AG08396 (cell line): ENCODE measurements at places on chromosomes 11 and 22.
A peak's percentile ranks its signal among the peaks of the same experiment; 100 is the strongest.

DNA sequence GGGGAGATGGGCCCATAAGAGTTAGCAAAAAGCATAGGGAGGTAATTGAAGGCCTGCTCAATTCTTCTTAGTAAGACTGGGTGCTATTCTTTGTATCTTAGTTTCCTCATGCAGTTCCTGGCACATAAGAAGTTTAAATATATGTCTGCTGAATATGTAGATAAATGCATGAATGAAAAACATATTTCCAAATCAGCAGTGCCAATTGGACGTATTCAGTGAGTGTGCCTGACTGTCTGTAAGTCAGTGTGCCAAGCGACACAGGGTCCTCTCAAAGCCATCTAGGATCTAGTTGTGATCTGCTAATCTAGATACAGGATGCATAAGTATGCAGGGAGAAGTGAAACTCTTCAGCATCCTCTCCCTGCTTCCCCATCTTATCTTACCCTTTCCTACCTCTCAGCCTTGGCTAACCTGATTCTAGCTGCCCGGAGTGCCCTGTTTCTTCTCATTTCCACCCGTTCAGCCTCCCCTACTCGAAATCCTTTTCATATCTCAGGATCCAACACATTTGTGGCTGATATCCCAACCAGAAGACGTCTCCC lies 91.1 kb upstream of the SORL1-AS1 start:
- no peak for DNase-seq

GRCh38 chr11:469684-470560 lies 19.8 kb downstream of the PTDSS2 start:
- peak; percentile 94 for DNase-seq

GRCh38 chr11:128938156-128938885 lies 4.3 kb downstream of the TP53AIP1 start:
- DNase-seq: no peak

DNA sequence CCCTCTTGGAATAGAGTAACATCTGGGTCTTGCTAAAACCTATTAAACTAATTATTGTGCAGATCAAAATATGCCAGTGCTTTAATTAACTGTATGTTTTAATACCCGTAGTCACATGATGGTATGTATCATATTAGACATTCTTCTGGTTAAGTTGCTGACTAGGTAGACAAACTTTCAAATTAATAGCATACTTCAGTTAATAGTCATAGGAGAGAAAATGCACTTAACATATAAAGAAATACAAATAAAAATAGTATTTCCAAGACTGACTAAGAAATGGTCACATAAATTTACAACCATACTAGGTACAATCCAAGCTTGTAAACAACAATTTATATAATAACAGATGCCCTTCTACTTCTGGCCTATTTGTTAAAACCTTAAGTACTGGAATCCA lies 7.6 kb upstream of the EXPH5 start:
- peak; percentile 27 for DNase-seq

DNA sequence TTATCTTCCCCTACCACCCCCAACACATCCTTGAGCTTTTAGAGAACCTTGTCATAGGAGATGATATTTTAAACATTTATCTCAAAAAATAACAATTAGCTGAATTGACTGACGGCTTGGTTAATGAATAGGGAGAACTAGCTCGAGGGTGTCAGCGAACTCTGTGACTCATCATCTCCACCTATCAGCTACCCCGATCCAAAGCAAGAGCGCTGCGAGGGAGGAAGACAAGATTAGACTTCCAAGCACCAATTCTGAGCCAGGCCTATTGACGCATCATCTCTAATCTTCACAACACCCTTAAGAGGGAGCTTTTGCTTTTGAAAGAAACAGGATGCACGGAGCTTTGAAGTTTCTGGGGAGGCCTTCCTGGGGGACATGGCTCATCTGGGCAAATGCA lies 51.0 kb upstream of the GALNT18 start:
- DNase-seq: no peak

- no peak for DNase-seq
Measured at GRCh38 chr11:868394-868793, 25.7 kb downstream of the TSPAN4 start.

- DNase-seq: peak; percentile 4
Measured at GRCh38 chr11:2587132-2587930, 112.5 kb downstream of the KCNQ1OT1 start.

DNA sequence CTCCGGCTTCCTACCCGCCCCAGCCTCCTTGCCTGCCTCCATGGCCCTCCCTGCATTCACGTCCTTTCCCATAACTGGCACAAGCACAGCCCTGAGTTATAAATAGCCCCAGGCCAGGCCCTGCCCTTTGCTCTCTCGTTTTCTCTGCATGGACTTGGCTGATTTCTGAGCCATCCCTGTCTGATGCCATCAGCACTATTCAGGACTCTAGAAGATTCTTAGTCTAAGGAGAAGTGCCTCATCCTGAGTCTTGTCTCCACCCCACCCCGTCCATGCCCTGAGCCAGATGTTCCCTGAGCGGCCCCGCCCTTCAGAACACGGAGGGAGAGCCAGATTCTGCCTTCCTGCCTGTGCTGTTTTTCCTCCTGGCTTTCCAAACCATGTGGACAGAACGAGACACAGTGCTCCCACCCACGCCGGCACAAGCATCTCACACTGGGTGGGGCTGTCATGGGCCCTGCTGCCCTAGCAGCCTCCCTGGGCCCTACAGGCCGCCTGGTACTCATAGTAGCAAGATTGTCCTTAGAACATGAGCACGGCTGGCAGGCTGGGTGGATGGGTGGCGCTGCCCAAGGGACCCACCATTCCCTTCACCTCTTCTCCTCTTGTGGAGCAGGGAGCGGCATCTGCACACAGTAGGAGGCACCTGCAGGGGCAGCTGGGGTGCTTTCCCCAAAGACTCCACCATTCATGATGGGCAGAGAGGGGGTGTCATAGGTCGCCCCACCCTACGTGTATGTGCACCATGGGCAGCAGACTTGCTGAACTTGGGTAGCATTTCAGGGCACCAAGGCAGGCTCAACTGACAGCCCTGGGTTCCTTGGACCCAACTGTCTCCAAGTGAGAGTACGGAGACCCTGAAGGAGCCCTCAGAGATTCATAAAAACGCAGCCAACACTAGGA lies 76.9 kb downstream of the BCR start:
- DNase-seq: peak; percentile 78

- peak; percentile 31 for DNase-seq
Measured at GRCh38 chr11:95154514-95154913, 64.9 kb downstream of the ENDOD1 start.

- no peak for DNase-seq
Measured at GRCh38 chr11:34478845-34479663, 34.5 kb downstream of the ELF5 start.

- no peak for DNase-seq
Measured at GRCh38 chr11:8310743-8311298, 47.1 kb upstream of the LMO1 start.

DNA sequence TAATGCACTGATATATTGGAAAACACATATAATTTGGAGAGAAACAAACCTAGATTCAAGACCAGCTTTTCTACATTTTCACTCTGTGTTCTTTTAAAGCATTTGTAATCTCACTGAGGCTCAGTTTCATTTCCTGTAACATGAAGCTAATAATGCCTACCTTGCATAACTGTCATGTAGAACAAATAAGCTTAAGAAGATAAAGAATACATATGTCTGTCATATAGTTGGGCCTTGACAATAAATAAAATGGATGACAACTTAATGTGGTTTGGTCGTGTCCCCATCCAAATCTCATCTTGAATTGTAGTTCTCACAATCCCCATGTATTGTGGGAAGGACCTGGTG lies 35.2 kb upstream of the FIBIN start:
- DNase-seq: no peak

GRCh38 chr11:69286374-69287371 lies 7.3 kb upstream of the MYEOV start:
- DNase-seq: no peak

DNA sequence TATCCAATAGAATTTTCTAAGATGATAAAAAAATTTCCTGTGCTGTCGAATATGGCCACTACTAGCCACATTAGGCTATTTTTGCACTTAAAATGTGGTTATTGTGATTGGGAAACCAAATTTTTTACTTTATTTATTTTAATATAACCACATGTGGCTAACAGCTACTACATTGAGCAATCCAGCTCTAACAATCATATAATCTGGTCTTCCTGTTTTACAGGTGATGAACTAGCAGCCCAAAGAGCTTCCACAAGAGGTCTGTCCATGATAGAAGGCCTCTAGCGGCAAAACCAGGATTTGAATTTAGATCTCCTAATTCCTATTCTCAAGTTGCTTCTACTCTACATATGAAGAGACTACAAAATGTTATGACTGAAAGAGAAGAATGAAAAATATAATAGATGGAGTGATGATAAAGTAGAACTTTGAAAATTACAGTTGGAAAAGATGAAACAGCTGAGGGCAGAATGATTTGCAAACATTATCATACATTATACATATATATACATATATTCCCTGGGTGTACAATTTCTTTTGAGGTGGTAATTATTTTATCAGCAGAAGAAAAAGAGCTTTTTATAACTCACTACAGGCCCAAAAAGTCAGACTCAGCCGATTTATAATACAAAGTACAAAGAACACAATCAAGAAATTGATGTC lies 363.5 kb upstream of the PITPNB start:
- DNase-seq: no peak

DNA sequence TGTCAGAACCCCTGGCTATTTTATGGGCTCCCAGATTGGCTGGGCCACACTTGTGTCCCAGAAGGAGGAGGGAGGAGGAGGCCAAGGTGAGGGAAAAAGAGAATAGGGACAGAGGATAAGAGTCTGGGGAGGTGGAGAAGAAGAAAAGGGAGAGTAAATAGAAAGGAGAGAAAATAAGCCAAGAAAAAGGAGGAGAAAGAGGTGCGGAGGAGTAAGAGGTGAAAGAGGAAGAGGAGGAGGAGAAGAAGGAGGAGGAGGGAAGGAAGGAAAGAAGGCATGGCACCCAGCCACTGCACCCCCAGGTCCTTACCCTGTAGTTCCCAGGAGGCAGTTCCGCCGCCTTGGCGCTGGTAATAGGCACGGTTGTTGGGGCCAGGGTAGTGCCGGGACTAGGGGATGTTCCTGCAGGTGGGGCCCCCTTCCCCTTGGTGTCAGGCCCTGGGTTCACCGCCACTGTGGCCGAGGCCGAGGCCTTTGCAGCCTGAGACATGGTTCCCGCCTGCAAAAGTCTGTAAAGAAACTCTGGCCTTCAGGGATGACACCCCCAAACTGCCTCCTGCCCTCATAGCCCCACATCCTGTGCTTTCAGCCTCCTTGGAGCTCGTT lies 1.9 kb downstream of the CRYBB1 start:
- DNase-seq: no peak

DNA sequence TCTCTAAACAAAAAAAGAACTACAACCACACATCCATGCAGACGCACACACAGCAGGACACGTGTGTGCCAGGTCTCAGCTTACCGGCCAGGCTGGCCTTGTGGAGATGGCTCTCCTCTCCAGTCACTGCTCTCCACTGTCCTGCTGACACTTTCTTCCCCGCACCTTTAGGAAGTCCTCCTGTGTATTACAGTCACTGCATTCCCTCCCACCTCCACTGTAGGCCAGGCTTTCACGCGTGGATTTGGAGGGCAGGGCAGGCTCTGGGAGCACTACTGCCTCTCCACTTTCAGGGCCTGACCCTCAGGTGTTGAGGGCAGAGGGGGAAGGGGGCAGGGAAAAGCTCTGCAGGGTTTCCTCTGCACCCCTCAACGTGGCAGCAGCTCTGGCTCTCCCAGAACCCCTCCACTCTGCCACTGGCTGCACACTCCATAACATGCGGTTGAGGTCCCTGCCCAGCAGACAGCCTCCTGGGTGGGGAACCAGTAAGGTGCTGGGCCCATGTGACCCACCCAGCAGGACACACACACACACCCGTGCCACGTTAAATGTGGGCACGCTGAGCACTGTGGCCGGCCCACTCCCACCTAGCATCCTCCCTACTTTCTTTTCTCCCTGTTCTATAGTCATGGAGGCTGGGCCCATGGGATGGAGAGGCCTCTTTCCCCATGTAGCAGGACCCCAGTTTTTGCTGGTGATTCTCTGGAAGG lies 107.0 kb upstream of the PITPNB start:
- DNase-seq: no peak

DNA sequence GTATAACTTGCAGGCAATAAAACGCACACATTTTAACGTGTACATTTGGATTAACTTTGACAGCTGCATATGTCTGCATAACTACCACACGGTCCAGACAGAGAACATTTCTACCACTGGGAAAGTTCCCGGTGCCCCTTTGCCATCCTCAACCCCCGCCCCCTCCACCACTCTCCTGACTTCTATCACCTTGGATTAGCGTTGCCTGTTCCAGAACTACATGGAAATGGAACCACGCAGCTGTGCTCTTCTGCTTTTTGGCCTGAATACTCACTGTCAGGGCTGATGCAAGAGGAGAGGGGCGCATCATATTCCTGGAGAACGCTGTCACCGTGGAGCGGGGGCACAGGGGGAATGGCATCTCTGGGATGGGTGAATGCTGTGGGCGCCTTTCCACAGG lies 62.1 kb downstream of the LRP5 start:
- DNase-seq: no peak

- no peak for DNase-seq
Measured at GRCh38 chr22:37230673-37231405, 13.2 kb downstream of the RAC2 start.

DNA sequence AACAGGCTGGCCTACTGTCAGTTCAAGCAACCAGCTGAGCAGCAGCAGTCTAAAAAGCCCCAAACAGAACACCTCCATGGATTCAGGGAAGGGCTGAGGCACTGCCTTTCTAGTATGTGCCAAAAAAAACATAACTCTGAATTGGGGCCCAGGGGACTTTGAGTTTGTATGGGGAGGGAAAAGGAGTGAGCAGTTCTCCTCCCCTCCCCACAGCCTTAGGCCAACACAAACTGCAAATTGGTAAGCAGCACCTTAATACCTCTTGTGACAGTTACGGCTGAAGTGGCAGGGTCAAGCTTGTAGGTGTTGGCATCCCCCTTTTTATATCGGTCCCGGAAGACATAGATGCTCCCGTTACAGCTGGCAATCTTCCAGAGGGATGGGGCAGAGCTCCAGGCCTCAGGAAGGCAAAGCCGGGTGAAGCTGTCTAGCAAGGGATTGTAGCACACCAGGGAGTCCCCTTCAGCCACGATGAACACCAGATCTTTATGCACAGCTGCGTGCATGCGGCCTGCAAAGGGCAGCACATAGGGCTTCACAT lies 6.0 kb downstream of the KBTBD4 start:
- DNase-seq: no peak

- peak; percentile 57 for DNase-seq
Measured at GRCh38 chr11:123707606-123708205, 33.8 kb downstream of the ZNF202 start.

DNA sequence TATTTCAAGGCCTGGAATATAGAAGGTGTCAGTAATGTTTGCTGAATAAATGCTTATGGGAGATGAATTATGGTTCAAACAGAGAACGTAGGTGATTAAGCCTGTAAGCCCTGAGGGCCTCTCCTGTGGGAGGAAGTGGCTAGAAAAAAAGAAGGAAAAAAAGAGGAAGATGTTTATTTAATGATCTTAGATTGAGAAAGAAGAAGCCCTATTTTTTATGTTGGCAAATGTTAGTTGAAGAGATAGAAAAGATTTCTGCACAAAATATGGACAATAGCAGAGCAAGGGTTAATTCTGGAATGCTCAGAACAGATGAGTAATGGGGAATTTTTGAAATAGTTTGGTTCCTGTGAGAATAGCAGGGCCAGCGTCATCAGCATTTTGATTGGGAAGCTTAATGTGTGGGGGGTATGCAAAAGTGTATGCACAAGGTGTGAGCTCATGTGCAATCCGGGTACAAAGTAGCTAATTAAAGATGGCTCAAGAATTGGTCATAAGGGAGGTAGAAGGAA lies 95.7 kb downstream of the TEAD1 start:
- peak; percentile 51 for DNase-seq

GRCh38 chr11:27158456-27159334 lies 118.1 kb downstream of the BBOX1 start:
- DNase-seq: peak; percentile 77
